ENCODE measurements at places on chromosomes 16 and 17.

GRCh38 chr16:83686726-83687125 is 121.1 kb upstream of the HSBP1 start:
- no peak for DNase-seq

DNA sequence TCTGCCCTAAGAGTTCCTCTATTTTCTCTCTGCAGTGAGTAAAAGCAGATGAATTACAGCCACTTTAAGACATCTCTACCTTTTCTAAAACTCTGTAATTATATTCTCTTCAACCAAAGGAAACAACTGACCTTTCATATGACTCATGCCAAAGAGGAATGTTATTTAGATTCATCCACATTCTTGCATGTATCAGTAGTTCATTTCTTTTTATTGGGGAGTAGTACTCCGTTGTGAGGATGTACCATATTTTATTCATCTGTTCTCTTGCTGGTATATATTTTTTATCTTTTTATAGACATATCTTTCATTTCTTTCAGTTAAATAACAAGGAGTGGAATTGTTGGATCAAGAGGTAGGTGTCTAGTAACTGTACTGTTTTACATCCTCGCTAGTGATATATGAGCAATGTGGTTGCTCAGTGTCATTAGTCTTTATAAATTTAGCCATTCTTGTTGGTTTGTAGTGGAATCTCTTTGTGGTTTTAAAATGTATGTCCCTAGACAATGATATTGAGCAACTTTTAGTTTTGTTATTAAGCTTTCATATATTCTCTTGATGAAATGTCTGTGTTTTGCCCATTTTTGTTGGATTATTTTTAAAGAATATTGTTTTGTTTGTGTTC is 7.8 kb upstream of the MYH8 start:
- DNase-seq: no peak

- DNase-seq: no peak
These were observed 9.3 kb downstream of the TACO1 start for GRCh38 chr17:63609816-63610573.

DNA sequence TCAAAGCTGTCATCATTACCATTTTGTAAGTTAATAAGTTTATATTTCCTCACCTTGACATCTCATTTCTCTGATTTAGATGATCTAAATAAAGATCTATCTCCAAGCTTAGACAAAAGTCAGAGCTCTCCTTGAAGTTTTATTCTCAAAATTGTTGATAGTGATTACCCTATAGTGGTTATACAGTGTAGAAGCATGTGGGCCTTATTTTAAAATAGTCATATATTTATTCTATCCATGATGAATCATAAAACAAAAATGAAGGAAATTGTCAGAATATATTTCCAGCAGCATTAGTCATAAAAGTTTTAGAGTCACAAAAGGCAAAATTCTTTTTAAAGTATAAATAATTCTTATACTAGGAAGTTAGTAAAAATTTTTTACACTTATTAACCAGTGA is 49.0 kb downstream of the RHOT1 start:
- no peak for DNase-seq

GRCh38 chr17:41835800-41836549 is at the start of gene NT5C3B:
TSS of gene NT5C3B (minus strand) at chr17:41836232. CDS start at chr17:41836193, 39 bp downstream.
- peak; percentile 34 for DNase-seq

DNA sequence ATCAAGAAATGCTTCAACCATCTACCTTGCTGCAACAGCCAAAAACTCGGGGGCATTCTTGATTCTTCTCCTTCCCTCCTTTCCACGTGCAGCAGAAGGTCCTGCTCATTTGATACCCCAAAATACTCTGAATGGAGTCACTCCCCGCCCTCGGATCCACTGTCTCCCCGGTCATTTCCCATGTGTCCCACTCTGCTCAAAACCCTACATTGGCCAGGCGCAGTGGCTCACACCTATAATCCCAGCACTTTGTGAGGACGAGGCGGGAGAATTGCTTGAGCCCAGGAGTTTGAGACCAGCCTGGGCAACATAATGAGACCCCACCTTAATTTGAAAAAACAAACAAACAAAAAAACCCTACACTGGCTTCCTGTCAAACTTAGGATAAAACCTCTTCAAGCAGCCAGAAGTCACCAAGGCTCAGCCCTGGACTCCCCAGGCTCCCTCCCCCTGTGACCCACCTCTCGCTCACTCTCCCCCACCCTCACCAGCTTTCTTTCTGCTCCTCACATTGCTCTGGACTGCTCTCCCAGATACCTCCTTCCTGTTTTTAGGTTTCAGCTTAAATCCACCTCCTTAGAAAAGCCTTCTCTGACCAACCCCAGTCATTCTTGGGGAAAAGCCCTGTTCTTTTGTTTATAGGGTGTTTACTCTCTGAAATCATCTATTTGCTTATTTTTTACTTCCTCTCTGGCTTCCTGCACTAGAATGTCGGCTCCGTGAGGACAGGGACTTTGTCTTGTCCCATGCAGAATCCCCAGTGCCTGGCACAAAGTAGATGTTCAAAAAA is 2.8 kb downstream of the SLC13A2 start:
- DNase-seq: no peak

DNA sequence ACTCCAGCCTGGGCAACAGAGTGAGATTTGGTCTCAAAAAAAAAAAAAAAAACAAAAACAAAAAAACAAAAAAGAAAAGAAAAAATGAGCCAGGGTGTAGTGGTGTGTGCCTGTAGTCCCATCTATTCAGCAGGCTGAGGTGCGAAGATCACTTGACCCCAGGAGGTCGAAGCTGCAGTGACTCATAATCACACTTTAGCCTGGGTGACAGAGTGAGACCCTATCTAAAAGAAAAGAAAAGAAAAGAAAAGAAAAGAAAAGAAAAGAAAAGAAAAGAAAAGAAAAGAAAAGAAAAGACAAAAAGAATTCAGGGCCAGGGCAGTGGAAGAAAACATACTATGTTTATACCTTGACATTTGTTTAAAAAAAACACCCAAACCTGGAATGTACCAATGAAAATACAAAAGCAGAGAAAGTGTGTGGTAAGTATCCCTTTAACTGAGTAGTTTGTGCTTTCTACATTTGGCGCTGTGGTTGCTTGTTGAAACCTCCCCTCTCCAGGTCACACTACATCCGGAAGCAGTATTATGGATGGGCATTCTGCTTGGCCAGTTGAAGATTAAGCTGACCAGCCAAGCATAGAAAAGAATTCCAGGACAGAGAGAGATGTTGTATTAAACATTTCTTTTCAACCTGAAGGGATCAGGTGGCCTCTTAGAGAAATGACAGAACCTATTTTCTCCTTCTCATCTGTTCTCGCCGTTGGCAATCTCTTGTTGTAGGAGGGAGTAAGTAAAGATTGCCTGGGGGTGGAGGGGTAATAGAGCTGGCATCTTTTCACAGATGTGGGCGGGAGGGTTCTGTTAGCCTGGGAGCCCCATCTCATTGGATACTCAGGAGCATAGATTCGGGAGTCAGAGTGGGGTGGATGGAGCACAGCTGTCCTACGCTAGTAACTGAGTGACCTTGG is 12.1 kb upstream of the PRKCB start:
- DNase-seq: no peak

GRCh38 chr17:14321476-14321949 is 20.6 kb downstream of the HS3ST3B1 start:
- DNase-seq: no peak

DNA sequence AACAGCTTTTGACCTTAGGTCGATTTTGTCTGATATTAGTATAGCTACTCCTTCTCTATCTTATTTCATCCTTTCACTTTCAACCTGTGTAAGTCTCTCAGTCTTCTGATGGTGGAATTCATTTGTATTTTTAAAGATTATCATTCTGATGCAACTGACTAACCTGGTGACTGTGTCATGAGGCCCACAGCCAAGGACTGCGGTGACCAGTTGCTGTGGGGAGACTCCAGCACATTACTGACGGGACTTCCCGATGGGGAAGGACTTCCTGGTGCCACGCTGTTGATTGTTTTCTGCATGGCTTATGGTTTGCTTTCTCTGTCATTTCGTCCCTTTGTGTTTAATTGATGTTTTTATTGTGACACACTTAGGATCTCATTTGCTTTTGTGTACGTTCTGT is 34.2 kb downstream of the RMI2 start:
- DNase-seq: no peak

DNA sequence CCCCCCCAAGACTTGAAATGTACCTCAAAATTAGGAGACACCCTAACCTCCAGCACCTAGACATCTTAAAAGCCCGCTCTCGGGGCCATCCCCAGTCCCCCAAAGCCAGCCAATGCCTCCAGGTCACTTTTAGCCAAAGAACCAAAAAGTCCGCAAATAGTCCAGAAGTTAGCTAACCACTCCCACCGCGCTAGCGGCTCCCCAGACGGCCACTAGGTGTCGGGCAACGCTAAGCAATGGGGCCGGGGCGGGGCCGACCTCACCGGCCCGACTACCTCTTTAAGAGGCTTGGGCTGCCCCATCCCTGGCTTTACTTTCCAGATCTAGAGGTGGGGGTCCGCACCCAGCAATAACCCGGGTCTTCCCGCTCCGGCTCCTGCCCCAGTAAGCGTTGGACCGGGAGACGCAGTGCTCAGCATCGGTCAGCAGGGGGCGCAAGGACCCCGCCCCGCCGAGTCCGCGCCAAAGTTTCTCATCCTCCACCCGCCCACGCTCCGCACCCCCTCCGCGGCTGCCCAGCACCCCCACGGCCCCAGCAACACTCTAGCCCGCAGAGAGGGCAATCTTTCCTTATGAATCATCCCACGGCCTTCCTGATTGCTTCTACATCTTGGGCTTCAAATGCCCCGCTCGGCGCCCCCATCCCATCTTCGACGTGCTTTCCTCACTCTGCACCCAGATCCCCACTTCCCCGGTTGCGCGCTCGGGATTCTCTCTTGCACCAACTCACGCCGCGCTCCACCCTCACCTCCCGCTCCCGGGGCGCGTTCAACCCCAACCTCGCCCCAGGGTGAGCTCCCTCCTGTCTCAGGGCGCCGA is 765 bp downstream of the COL1A1 start:
- peak; percentile 67 for DNase-seq

- peak; percentile 44 for DNase-seq
These were observed 158.6 kb upstream of the CHMP6 start for GRCh38 chr17:80832888-80833583.

All from T follicular helper cell (primary cell).